ENCODE measurements at places on chromosomes 16 and 17.

- no peak for DNase-seq
These were observed 190.9 kb upstream of the CDH5 start for GRCh38 chr16:66175636-66176035.

- no peak for DNase-seq
These were observed 63.8 kb downstream of the SMPD3 start for GRCh38 chr16:68384288-68385161.

DNA sequence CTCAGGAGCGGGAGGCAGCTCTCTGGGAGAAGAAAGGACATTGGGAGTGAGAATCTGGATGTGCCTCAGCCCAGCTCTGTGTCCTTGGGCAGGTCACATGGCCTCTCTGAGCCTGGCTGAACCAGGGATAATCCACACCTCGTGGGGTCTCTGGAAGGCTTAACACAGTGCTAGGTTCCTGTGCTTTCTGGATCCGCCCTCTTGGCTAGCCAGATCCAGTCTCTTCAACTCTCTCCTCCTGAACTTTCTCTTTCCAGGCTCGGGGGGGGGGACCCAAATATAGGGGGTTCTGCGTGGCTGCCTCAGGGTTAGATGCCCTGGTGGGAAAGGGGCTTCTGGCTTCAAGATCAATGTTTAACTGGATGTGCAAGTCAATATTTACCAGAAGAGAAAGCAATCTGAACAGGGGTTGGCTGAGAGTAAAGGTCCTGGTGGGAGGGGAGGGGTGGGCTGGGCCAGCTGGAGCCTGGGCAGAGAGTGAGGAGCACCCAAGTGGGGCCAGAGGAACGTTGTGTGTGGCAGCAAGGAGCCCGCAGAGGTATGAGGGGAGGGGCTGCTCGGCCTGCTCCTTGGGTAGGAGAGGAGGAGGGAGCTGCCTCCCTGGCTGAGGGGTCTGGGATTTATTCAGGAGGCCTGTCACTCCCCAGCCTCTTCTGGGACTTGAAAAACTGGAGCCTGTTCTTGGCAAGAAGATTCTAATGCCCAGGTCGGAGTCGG is at the start of gene SERPINF2:
Gene SERPINF2 (plus strand): TSS at position 501 of the 717 bp plus-strand sequence. CDS start 2,125 bp downstream, outside the sequence.
- no peak for DNase-seq

- no peak for DNase-seq
These were observed 3.7 kb upstream of the SCIMP start for GRCh38 chr17:5238333-5238732.

DNA sequence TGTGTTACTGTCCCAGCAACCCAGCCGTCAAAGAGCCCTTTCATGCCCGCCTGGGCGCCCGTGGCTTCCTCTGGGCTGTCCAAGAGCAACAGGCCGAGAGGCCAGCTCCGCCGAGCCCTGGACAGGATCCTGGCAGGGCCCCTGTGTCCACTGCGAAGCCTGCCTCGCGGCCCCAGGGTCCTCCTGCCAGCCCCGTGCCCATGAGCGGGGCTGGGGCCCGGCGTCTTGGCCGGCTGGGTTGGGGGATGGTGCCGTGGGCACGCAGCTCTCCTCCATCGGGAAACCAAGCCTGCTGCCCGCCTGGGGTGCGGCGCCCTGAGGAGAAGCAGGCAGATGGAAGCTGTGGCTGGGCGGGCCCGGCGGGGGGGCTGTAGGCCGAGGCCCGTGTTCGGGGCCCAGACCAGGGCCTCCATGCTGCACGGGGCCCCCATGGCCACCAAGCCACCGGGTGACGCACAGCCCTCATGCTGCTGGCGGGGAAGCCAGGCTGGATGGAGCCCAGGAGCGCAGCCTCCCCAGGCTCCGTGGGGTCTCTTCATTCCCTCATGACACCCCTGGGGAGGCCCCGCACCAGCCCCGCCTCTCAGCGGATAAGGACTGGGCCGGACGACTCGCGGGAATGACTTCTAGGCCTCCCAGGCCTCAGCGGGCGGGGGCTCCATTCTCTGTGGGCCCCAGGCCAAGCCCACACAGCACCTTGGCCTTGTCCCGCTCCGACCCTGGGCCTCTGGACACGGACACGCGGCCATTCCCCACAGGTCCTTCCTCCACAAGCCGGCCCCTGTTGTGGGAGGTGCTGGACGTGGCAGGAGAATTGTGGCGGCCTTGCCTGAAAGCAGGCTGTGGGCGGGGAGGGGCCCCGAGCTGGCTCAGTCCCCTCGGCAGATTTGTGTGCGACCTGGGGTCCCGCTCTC is at the start of gene C1QTNF8:
Gene C1QTNF8 (minus strand): TSS at position 76 of the 914 bp plus-strand sequence. CDS start 1,322 bp downstream, outside the sequence.
- no peak for DNase-seq

DNA sequence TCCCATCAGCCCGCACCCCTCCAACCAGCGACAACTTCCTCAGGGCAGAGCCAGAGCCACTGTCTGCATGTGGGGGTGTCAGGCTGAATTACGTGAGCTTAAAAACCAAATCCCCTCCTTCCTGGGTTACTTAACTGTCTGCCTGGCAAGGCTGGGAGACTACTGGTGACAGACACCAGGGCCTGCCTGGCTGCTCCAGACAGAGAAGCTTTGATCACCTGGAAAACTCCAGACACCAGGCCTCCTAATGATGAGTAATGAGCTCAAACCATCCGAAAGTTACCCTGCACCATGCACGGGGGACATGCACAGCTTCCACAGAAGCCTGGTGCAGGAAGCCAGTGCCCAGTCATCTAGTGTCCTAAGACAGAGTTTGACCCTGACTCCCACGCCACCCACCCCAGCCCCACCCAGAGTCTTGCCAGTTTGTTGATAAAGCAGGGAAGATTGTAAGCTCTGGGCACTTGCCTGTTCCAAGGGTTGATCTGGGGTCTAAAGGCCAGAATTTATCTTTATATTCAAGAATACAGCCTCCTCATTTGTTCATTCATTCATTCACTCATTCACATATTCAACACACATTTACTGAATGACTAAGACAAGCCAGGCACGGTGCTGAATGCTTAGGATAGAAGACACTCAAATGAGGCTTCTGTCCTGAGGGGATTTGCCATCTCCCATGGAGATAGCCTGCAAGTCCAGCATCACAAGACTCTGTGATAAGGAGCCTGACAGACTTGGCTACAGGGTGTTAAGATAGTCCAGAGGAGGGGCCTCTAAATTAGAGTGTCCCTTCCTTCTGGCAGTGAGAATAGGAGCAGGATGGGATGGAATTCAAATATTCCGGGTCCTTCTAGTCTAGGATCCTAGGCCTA is 7.2 kb upstream of the CCDC182 start:
- no peak for DNase-seq

DNA sequence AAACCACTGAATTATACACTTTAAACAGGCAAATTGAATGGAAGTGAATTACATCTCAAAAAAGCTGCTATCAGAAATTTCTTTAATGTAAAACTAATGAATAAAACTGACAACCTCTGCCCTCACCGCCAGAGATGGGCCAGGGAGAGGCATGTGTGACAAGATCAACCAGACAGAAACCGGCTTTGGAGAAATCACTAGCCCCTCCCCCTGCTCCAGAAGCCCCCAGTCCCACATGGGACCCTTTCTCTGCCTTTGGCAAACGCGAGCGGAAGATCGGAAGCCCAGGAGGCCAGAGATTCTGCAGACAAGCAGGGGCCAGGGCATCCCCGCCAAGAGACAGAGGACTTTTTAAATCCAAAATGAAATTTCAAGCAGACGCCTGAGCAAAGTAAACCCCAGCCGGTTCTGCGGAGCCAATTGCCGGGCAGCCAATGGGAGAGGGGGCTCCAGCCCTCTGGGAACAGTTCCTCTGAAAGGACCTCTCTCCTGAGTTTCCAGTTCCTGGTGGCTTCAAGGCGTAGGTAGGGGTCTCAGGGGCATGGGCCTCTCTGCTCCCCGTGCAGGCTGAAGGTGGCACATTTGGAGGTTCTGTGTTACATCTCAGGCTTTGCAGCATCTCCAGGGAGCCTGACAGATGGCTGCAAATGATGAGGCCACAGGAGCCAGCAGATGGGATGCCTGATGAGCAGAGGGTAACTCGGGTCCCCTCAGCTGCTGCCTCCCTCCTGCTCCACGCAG is 118.1 kb downstream of the GSG1L start:
- no peak for DNase-seq

DNA sequence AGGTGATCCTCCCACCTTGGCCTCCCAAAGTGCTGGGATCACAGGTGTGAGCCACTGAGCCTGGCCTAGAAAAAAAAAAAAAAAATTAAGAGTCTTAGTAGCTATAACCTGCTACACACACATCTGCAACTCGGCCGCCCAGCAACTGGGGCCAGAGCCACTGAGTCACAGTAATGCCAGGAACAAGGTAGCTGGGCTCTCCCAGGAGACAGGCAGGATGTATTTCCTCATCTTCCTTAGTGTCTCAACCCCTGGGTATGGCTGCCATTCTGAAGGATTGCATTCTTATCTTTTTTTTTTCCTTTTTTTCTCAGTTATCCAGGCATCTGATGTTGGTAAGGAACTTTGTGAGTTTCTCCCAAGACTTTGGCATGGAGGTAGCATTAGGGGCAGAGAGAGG is 7.1 kb upstream of the PSMD3 start:
- no peak for DNase-seq

DNA sequence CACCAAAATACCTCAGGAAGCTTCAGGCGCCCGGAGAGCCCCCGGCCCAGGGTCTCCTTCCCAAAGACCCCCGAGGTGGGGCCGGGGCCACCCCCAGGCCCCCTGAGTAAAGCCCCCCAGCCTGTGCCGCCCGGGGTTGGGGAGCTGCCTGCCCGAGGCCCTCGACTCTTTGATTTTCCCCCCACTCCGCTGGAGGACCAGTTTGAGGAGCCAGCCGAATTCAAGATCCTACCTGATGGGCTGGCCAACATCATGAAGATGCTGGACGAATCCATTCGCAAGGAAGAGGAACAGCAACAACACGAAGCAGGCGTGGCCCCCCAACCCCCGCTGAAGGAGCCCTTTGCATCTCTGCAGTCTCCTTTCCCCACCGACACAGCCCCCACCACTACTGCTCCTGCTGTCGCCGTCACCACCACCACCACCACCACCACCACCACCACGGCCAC is 6.7 kb upstream of the TMEM88 start:
- no peak for DNase-seq

DNA sequence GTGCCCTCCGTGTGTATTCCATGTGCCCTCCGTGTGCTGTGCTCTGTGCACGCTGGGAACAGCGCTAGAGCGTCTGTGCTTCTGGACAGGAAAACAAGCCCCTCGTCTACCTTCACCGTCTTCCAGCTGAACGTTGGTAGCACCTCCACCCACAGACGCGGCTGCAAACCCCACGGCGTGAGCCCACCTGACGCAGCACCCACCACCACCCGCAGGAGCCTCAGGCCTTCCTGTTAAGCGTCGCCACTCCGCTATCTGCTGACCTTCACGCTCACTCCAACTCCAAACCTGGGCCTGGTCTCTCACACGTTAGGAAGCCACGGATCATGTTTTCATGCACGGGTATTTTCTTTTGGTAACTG is 56.6 kb downstream of the ENGASE start:
- DNase-seq = no peak

GRCh38 chr17:29722411-29723198 is 99.9 kb upstream of the CORO6 start:
- DNase-seq = no peak

Measured in activated naive CD4-positive, alpha-beta T cell treated with anti-CD3 and anti-CD28 coated beads, Interleukin-2, amount 50 U/mL, for 72 hours (primary cell).